Left lobe of liver (tissue), 2 donors: ENCODE measurements at places on chromosomes 4 and X. TPM values are rescaled to one million over a fixed set of nuclear protein-coding genes. Genes with fewer than 3 reads are reported as not detected.

Gene PNMA6F
- not detected for total RNA-seq

Gene AKAP17A
- total RNA-seq, result 35.6 TPM

Gene REELD1
- total RNA-seq, result 0.50 TPM

Gene NHSL2
- 1.3 TPM for total RNA-seq

DNA sequence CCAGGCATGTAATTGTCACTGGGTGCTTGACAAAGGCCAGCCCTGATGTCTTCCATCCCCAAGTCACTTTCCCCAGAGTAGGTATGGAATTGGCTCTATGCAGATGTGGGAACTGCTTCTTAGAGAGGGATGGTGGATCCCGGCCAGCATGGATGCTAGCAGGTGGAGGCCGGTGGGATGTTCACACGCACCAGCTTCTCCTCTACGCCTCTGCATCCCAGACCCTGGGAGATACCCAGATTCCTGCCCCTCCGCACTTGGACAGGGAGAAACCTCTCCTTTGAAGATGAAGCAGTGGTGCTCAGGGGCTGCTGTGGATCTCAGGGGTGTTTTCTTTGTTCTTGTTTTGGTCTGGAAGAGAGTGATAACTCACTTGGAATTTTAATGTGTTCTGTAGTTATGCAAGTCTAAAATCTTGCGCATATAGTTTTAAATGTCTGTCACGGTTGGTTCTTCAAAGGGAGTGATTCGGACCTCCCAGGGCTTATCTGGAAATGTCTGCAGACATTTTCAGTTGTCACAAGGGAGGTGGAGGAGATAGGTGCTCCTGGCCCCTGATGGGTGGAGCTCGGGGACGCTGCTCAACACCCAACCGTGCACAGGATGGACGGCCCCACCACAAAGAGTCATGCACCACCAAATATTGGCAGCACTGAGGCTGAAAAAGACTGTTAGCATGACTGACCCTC, 308.0 kb downstream of the DHRSX start:
- DNase-seq, result no peak

- DNase-seq, result no peak
These were observed 24.4 kb upstream of the LHFPL1 start for GRCh38 chrX:112704187-112704586.

GRCh38 chr4:168623484-168623883, 126.6 kb downstream of the PALLD start:
- DNase-seq, result no peak

DNA sequence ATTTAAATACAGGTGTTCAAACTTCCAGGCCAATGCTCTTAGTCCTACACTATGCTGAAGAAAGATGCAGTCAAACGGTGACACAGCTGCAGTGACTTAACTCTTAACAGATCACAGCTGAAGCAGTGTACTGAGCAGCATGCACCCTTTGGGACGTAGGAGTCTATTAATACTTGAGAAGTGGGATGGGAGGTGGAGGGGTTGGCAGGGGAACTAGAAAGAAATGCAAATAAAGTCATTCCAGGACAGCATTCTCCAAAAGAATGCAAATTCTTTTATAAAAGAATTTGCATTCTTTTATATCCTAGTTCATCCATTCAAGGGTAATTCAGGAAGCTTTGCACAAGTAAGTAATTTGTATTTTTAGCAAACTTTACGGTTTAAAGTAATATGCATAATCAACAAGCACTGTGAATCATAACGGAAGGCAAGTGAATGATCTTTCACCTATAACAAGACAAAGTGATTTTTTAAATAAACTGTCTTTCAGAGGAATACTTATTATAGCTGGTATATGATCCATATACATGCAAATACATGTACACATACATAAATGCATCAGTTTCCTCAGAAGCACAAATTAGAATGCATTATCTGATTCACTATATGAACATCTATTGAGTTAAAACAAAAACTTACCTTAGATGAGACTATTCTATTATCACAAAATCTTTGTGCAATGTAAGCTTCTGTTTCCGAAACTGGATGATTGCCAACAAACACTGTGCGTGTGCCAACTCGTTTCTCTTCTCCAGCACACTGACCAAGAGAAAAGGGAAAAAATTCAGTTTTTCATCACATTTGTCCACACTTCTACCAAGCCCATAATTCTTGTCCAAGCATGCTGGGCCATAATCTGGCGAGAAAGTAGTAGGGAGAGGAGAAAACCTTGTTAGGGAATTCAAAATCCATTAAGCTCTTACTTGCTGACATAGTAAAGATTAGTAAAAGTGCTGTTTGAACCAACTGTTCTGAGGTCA, 106.5 kb downstream of the ATP11C start:
- DNase-seq, result peak; percentile 47

DNA sequence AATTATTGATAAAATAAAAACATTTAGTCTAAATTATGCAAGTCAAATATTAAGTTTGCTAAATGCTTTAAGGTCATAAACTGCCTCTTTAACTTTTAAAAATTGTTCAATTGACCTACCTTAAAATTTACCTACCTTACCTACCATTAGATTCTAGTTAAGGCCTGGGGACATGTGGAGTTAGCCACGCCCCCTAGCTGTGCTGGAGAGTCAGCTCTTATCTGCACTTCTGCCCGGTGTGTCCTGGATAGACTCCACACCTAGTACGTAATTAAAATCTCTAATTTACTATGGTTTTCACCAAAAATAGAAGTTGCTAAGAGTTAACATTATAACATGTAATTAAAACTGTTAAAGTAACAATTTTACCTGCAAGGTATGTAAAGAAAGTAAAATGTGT, 22.7 kb downstream of the TENM3 start:
- peak; percentile 51 for DNase-seq

GRCh38 chr4:123996718-123997510, 600.3 kb downstream of the SPRY1 start:
- no peak for DNase-seq

DNA sequence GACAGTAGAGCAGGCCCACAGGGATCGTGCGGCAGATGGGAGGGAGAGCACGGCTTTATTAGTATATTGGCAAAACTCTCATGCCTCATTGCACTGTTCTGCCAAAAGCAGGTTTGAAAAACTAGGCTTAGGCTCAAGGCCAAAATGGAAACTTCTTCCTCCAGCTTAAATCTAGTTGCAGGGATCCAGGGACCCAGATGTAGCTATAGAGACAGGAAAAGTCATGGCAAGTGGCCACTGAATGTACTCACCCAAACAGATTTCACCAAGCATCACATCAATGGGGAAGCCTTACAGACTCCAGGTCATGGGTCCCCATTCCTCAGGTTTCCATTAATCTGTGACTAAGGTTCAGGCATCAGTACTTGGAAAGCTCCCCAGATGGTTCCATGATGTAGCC, 149.2 kb downstream of the STK32B start:
- DNase-seq, result no peak

DNA sequence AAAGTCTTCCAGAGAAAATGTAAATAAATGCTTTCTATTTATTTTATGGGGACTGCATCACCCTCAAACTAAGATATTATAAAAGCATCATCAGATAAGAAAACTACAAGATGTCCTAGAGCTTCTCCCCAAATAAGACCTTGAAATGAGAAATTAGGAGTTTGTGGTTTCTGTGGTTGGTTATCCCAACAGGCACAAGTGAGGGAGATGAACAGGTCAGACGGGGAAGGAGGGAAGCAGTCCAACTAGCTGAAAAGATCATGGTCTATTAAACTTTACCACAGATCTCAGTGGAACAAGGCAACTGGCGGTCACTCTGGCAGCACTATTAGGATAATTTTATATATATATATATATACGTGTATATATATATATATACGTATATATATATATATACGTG, 319.3 kb upstream of the GRID2 start:
- DNase-seq, result no peak

DNA sequence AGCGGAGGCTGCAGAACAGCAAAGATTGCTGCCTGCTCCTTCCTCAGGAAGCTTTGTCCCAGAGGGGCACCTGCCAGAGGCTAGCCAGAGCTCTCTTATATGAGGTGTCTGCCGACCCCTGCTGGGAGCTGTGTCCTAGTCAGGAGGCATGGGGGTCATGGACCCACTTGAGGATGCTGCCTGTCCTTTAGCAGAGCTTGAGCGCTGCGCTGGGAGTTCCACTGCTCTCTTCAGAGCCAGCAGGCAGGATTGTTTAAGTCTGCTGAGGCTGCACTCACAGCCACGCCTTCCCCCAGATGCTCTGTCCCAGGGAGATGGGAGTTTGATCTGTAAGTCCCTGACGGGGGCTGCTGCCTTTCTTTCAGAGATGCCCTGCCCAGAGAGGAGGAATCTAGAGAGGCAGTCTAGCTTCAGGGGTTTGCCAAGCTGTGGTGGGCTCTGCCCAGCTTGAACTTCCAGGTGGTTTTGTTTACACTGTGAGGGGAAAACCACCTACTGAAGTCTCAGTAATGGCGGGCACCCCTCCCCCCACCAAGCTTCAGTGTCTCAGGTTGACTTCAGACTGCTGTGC, 10.9 kb downstream of the DCK start:
- no peak for DNase-seq

GRCh38 chr4:39067451-39067850, 5.4 kb downstream of the KLHL5 start:
- no peak for DNase-seq

DNA sequence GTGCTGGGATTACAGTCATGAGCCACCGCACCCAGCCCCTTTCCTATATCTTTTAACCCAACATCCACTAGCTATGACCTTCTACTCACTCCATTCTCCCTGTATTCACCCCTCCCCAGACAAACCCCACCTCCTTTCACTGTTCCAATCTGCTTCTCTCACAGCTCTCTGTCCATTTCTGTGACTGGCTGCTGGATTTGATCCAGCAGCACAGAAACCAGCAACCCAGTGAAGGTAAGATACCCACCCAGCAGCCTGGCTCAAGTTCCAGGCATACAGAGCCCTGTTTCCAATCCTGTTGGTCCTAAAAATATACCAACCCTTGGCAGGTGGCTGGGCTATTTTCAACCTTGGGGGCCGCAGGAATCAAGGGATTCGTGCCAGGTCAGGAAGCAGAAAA, 56.9 kb upstream of the SMIM10 start:
- no peak for DNase-seq

DNA sequence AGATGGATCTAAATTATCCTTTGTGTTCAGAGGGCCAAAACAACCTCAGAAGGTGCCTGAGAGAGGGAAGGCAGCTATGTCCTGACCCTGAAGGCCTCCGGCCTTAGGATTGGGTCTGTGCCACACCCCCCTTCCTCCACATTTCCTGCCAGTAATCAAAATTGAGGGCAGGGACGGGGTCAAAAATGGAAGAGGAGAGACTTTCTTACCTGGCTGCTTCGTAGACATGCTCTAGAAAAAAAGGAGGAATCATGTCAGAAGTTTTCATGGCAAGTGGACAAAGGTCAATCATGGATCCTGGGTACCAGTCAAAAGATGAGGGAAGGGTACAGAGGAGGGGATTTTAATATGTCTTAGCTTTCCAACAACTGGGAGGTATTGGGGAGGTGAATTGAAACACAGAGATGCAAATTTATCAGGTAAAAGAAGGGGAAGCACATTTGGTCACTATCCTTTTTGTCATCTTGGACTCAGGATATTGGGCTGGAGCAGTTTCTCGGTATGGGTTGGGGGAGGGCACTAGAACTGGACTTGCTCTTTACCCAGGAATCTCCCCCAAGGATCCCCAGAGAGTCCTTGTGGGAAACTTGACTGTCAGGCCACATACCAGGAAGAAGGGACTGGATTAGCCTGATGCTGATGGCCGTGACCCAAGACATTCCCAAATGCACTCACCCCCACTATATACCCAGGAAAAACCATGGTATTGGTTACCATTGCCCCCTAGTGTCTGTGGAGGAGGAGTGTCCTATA, 17.1 kb downstream of the VSIG4 start:
- no peak for DNase-seq

GRCh38 chrX:118495061-118495921, at the start of gene DOCK11:
DOCK11 (plus strand) TSS chrX:118495815; CDS start chrX:118495972, 157 bp downstream.
- peak; percentile 58 for DNase-seq

- peak; percentile 56 for DNase-seq
These were observed 19.3 kb upstream of the CSF2RA start for GRCh38 chrX:1249101-1249887.
